NCI-H1092 treated with DMSO at 0.1 percent for 48 hours (cell line): ENCODE measurements at places on chromosomes 2 and 18.

GRCh38 chr2:24840962-24841945 lies 48.0 kb downstream of the CENPO start:
- DNase-seq: no peak

- no peak for DNase-seq
Observed at GRCh38 chr18:36724591-36725001, 104.2 kb downstream of the TPGS2 start.

- peak; percentile 72 for DNase-seq
Observed at GRCh38 chr2:25314514-25315315, 27.0 kb downstream of the DNMT3A start.

GRCh38 chr2:23713351-23713750 lies 213.6 kb downstream of the ATAD2B start:
- DNase-seq: no peak

DNA sequence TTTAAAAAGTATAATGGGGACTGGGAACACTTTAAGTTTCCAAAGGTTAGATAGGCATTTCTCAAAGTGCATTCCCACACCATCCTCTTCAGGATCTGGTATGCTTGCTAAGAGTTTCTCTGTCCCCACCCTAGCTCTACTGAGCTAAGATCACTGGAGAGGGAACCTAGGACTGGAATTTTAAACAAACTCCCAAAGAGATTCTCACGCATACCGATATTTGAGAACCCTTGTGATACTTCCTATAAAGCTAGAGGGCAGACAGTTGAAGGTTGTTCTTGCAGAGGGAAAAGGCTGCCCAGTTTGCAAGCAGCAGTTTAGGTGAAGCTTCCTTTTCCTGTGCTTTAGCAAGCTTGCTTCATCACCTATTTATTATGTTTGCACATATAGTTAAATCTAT lies 3.6 kb downstream of the CNRIP1 start:
- DNase-seq: no peak

DNA sequence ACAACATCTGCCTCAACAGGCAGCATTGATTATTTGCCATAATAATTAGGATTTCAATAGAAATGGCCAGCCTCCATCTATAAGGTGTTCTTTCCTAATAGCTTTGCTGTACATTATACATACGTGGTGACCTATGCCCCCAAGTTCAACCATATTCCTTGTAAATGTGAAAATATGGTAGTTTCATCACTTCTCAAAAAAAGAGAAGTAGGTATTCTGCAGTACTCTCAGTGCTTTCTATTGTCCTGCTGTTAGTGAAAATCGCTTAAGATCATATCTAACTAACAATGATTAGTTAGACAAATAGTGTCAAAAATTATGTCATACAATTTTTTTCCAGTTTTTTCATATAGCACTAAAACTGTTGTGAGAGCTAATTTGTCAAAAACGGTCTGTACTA lies 79.6 kb downstream of the SLC4A10 start:
- no peak for DNase-seq

GRCh38 chr2:68435615-68436014 lies 31.5 kb downstream of the FBXO48 start:
- no peak for DNase-seq

DNA sequence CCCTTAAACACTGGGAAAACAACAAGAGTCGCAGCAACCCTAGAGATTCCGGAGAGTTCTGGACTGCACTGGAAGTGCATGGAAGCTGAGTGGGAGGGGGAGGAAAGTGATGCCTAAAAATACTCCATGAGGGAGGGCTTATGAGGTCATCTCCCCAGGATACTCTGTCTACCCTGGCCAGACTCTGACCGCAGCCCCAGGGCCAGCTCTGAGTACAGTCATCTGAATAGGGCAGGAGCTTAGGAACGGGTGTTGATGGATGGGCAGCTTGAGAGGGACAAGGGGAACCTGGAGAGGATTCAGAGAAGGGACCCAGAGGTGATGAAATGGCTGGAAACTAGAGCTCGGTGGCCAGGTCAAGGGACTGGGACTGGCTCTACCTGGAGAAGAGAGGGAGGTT lies 79.3 kb upstream of the IGFBP5 start:
- DNase-seq: no peak

GRCh38 chr2:39228413-39229209 lies 15.2 kb downstream of the CDKL4 start:
- no peak for DNase-seq

DNA sequence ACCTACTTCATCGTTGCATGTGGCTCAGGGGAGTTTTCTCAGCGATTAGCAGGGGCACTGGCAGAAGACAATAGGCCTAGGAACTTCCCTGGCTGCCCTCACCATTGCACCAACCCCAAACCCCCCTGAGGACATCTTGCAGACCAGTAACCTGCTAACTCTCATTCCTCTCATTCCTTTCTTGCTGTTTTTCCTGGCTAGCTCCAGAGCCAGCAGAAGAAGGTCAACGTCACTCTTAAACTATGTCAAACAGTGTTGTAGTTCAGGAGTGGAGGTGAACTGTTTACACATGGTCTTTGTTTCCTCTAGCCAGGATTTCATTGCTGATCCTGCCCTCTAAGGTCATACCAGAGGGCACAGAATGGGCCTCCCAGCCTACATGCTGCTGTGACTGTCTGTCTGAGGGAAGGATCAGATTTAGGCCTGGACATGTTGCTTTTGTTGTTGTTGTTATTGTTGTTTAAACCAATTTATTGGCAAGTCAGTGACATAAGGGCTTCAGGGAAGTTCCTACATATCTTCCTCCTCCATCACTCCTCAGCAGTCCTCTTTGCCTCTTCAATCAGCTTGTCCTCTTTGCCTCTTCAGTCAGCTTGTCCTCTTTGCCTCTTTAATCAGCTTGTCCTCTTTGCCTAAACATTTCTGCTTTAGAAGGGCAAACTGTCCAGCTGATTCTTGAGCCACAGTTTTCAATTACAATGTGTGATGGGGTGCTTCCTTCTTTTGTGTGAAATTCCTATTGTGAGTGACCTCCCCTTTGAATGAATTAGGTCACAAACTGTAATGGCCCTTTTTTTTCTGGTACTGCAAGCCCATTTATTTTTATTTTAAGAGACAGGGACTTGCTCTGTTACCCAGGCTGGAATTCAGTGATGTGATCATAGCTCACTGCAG lies 471.9 kb upstream of the TNP1 start:
- no peak for DNase-seq

DNA sequence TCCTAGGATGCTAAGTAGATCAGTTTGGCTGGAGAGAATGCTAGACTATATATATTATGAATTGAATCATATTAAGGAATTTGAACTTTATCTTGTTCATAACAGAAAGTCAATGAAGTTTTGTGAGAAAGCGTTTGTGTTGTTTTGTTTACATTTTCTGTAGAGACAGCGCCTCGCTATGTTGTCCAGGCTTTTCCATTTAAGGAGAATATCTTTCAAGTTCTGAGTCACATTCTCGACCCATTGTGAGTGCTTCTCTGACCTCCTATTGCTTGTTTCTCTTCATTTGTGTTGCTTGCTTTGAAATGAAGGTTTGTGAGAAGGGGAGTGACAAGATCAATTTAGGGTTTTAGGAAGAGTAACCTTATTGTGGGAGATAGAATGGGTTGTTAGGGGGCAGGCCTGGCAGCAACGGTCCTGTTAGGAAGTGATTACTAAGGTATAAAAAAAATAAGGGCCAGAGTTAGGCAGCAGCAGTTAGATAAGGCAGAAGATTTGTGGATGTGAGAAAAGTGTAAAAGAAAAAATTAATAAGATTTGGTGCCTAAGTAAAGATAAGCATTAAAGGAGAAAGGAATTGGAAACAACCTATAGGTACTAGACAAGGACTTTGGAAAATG lies 47.6 kb upstream of the ACVR1 start:
- DNase-seq: no peak

DNA sequence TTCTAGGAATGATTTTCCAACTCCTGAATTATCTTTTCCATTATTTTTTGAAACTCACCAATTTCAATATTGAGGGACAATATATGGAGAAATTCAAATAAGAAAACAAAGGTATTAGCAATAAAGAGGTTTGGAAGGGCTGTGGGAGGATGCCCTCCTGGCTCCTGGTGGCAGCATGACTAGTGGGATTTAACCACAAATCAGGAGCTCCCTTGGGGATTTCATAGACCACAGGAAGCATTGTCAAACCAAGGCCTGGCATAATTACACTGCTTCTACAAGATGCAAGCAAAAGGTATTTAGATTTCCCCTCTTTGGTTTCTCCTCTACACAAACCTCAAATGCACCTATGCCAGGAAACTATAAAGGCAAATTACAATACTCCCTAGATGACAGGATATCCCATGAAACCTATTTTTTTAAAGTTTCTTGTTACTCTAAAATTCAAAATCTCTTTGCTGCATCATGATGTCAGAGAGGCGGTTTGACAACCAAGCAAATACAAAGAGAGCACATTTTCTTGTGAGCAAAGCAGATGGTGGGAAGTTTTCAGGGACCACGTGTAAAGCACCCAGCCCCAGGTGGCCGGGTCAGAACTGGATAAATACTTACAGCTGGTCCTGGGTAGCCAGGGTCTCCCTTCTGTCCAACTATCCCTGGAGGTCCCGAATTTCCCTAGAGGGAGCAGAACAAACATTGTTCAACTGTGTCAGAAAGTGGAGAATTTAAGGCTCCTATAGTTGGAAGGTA lies 67.9 kb downstream of the COL6A3 start:
- DNase-seq: no peak

GRCh38 chr2:75459565-75460310 lies 101.0 kb downstream of the EVA1A start:
- DNase-seq: no peak

GRCh38 chr18:11324956-11325882 lies 175.8 kb upstream of the PIEZO2 start:
- no peak for DNase-seq

DNA sequence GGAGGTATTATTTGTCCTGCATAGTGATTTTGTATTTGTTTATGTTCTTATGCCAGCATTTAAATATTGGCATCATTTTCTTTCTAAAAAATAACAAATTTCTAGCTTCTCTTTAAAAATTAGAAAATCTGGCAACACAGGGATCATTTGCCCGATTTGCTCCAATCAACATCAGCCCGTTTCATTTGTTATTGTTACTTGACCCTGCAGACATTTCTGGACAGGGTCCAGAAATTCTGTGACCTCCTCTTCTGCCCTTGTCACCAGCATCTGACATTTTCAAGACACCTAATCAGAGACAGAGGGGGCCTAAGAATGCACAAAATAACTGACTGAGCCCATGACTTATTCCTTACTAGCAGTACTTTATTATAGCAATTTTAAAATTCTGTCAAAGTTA lies 253.3 kb downstream of the MREG start:
- no peak for DNase-seq

- DNase-seq: no peak
Observed at GRCh38 chr2:200829258-200829655, 17.5 kb downstream of the BZW1 start.

DNA sequence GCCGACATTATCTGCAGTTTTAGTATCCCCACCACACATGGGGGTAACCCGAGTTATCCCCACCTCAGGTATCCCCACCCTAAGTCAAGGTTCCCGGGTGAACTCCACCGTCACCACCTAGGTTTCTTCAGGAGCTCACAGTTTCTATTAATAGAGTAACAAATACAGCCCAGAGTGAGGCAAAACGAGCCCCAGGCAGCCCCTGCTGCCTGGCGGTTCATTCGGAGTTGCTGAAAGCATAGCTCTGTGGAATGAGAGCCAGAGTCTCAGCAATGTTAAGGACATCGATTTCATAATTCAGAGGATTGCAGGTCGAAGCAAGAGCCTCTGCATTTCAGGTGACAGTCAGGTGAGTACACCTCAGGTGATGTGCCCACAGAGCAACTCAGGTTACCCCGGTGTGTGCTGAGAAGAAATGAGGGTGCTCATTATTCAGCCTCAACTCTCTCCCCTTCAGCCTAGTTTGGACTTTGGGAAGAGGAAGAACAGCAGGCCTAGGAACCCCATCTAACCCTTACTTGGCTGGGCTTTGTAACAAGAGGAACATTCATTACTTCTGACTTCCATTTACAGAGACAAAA lies 10.7 kb downstream of the SATB2 start:
- DNase-seq: no peak

GRCh38 chr18:22698711-22699110 lies 234.4 kb upstream of the RBBP8 start:
- DNase-seq: no peak

GRCh38 chr18:74082742-74083556 lies 64.7 kb downstream of the FBXO15 start:
- no peak for DNase-seq

GRCh38 chr18:37313624-37314023 lies 252.0 kb downstream of the CELF4 start:
- DNase-seq: no peak

DNA sequence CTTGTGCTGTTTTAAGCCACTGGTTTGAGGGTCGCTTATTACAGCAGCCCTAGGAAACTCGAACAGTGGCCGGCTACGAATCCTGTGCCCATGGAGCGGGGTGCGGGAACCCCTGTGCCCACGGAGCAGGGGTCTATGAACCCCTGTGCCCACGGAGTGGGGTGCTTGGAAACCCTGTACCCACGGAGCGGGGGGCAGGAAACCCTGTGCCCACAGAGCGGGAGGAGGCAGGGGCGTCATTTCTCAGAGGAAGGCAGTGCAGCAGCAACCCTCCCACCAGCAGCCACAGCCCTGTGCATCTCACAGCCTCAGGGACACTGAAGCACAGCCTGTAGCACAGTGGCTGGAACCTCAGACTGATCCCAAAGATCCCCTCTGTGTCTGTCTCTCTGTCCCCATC lies 34.2 kb upstream of the GPC1 start:
- DNase-seq: no peak

DNA sequence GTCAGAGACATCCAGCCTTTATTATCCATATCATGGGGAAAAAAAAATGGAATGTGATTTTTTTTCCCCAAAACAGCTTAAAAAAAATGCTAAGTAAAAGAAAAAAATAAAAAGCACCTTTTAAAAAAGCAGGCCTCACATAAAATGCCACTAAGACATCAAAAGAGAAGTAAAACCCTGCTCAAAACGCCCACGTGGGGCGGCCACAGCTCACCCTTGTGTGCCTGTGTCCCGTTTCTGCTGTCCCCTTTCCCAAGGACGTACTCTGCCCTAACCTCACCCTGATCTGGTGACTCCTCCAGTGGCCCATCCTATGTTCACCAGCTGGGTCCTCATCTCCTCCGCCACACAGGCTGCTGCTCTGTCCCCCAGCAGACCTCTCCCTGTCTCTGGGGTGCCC lies 125.4 kb downstream of the NEDD4L start:
- DNase-seq: no peak

GRCh38 chr18:42446195-42446594 lies 491.2 kb downstream of the PIK3C3 start:
- DNase-seq: no peak

GRCh38 chr18:67508146-67508545 lies 8.4 kb downstream of the DSEL start:
- no peak for DNase-seq

DNA sequence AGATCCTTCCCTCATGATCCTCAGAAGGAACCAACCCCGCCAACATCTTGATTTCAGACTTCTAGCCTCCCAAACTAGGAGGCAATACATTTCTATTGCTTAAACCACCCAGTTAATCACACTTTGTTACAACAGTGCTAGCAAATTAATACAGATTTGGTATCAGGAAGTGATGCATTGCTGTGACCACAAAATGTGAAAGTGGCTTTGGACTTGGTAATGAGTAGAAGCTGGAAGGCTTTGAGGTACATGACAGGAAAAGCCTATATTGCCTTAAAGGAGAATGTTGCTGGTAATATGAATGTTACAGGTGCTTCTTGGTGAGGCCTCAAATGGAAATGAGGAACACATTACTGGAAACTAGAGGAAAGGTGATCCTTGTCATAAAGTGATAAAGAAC lies 260.3 kb downstream of the SATB2 start:
- DNase-seq: no peak

GRCh38 chr2:122863532-122863931 lies 1108.1 kb downstream of the TSN start:
- no peak for DNase-seq

- peak; percentile 46 for DNase-seq
Observed at GRCh38 chr18:35467624-35468016, 30.1 kb downstream of the INO80C start.

GRCh38 chr18:63511285-63511684 lies 30.9 kb upstream of the SERPINB12 start:
- peak; percentile 51 for DNase-seq
